ENCODE measurements at places on chromosomes 5 and 9.

- no peak for DNase-seq
These were observed 46.4 kb upstream of the EDIL3 start for GRCh38 chr5:84430863-84431663.

- no peak for DNase-seq
These were observed 11.0 kb downstream of the PRXL2C start for GRCh38 chr9:96644137-96644536.

DNA sequence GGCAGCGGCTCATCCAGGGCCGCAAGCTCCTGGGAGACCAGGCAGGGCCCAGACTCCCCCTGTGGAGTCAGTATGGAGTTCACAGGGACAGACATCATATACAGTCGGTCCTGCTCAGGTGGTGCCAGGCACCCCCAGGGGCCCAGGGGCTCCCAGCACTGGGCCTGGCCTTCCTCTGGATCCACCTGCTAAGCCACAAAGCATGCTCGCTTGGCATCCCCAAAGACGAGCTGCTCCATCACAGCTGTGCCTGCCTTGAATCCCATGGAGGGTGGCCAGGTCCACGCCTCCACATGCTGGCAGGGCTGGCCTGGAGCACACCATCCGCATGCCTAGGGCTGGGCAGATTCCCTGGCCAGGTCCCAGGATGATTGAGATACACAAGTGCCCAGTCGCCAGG is 4.6 kb downstream of the BICD2 start:
- no peak for DNase-seq

- DNase-seq = no peak
These were observed 30.4 kb downstream of the ELL2 start for GRCh38 chr5:95931079-95931833.

- no peak for DNase-seq
These were observed 107.9 kb downstream of the DCP2 start for GRCh38 chr5:113084402-113085083.

- no peak for DNase-seq
These were observed 151.9 kb downstream of the INSYN2B start for GRCh38 chr5:169828385-169828784.

GRCh38 chr9:107945493-107945892 is 455.9 kb upstream of the KLF4 start:
- DNase-seq = no peak

DNA sequence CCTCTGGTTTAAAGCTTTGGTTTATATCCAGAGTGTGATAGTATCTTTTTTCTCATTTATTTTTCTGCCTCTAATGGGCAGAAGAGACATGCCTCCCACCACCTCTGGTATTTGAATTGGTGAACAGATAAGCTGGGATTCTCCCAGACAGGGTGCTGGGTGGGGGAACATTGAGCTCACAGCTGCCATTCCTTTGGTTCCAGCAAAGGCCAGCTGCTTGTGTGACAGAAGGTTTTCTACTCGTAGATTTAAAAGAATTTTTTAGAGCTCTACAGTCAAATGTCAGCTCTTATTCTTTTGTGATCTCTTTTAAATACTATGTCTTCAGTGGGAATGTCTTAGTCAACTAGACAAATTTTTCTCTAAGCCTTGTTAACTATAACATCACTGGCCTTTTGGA is 54.7 kb upstream of the ADAMTS16 start:
- no peak for DNase-seq

DNA sequence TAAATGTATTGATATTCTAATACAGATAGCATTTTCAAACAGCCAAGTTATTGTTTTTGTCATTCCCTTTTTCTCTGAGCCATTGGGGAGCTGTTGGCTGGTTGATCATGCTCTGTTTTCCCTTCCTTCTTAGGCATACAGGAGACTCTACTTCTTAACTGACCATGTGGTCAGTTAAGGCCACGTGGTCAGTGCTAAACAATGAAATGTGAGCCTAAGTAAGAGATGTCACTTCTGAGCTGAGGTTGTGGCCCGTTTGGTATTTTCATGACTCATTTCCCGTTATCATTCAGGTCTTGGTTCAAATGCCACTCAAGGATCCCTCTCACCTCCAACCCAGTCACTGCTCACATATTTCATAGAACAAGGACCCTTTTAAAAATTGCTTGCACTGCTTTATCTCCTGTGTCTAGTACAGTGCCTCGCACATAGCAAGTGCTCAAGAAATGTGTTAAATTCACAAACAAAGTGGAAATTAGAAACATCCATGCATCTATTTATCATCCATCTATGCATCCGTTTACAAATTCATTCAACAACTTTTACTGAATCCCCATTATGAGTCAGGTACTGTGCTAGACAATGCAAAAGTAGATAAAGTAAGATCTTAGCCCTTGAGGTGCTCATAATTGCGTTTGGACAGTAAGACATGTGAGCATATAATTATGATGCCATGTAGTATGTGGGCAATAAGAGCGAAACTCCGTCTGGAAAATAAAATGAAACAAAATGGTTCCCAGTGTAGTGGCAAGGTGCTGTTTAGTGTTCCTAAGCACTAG is 50.7 kb downstream of the ARRDC3 start:
- DNase-seq = no peak

DNA sequence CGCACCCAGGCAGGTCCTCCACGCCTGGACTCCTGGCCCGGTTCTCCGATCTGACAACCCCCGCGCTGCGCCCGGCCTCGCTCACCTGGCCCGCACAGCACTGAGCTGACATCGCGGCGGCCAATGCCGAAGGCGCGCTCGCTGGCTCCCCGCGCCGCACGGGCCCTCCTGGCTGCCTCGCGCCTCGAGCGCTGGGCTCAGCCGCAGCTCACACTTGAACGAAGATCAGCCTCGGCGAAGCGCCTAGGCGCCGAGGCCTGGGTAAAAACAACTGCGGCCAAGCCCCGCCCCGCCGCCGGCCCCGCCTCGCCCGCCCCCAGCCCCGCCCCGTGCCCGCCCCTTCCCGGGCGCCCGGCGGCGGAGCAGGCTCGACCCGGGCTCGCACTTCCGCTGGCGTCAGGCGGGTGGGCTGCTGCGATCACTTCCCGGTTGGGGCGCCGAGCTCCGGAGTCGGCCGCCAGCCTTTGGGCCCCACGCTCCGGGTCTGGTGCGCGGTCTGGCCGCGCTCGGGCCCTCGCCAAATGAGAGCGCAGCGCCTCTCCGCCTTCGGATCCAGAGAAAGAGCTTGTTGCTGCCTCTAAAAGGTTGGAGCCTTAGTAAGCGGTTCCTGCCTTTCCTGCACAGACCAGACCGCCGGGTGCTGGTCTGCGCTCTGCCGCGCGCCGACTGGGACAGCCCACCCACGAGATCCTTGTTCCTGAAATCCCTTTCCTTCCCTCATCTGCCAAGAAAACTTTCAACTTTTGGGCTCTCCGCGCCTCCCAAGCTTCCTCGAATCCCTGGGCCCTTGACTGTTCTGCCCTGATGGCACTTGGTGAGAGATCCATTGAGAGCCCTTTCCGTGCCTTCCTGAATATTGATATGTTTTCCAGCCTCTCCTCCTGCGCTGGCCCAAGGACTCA is at the start of gene SERINC5:
Gene SERINC5, minus strand, starts transcription at position 238 of the 902 bp plus-strand sequence. Its CDS starts 126 bp downstream, at position 112.
- peak; percentile 83 for DNase-seq

DNA sequence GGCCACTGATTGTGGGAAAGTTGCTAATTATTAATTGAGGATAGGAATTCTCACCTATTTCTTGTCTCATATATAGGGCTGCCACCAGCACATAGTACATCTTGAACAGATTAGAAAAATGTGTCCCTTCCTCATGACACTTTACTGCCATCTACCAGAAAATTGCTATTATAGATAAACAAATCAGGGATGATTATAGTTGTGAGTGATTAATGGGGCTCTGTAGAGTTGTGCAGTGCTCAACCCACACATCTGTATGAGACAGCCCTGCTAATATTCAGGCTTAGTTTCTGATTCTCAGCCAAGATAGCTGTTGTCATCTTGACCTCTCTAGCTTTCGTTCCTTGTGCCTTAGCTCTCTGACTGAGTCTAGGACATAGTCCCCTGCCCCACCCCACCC is 373.3 kb downstream of the TLE4 start:
- no peak for DNase-seq

GRCh38 chr5:114148253-114148652 is 213.6 kb upstream of the KCNN2 start:
- DNase-seq = no peak

DNA sequence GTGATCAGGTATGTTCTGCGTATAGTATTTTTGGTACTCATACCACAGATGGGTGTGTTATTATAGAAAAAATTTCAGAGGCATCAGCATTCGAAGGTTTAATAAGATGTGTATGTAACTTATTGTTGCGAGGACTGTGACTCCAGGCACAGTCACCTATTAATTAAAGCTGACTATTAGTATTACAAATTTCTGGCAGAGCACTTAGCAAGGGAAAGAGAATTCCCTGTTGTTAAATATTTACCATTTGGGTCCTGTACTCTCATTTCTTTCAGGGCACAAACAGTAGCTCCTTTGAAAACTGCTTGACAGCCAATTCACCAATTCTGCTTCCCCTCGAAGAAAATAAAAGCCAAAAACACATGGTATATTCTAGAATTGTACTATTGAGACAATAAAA is 653.8 kb downstream of the ELAVL2 start:
- no peak for DNase-seq

GRCh38 chr5:178467568-178468195 is 122.5 kb downstream of the COL23A1 start:
- DNase-seq = no peak

DNA sequence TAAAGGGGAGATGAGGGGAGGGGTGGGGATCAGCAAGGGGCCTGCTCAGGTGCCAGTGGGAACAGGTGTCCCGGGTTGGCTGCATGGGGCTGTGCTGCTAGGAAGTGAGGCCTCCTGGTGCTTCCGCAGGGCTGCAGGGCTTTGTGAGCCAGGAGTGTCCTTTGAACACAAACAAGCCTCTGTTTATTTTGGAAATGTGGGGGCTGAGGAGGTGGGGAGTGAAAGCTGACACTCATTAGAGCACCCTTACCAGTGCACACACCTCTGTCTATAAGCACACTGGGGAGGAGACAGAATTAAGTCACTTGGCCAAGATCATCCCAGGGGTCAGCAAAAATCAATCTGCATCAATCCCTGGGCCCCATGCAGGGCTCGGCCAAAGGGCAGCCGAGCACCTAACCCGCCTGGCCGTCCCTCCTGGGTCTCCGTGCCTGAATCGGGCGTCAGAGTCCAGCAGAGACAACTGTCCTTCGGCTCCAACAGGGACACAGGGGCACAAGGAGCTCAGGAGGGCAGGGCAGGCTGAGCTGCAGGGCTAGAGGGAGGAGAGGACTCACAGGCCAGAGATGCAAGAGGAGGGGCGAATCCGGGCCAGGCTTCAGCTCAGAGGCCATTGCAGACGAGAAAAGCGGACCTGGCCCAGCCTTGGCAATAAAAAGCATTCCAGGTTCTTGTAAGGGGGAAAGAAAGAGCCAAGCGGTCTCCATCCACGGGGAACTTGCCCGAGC is 99.8 kb downstream of the VAV2 start:
- no peak for DNase-seq

- no peak for DNase-seq
These were observed 998 bp downstream of the SRP19 start for GRCh38 chr5:112862085-112862484.

GRCh38 chr9:137448602-137448962 is 7.4 kb upstream of the ENTPD8 start:
- DNase-seq = no peak

GRCh38 chr5:167804512-167805220 is 486.8 kb upstream of the WWC1 start:
- DNase-seq = no peak

DNA sequence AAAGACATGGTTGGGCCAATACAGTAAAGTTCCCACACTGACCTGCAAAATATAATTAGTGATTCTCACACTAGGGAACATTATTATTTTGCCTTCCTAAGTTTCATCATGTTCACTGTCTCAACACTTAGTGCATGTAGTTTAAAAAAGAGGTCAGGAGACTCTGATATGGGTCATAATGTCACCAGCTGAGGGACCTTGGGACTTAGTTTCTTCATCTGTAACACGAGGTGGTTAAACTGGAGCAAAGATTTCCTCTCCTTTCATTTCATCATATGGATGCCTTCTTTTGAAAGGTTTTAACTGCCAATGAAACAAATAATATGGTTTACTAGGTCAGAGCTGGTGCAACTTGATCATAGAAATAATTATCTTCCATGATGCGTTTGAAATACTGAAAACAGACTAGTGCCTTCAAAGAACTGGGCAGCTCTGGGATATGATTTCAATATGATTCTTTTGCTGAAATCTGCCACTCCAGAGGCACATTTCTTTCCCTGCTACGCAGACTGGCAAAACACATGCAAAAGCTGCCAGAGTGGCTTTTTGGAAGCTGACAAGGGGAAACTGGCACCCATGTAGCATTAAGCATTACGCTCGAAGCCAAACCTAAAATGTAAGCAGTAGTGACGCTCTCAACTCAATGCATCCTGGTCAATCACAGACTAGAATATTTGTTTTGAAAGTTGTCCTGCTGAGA is 20.8 kb downstream of the RETREG1 start:
- no peak for DNase-seq

DNA sequence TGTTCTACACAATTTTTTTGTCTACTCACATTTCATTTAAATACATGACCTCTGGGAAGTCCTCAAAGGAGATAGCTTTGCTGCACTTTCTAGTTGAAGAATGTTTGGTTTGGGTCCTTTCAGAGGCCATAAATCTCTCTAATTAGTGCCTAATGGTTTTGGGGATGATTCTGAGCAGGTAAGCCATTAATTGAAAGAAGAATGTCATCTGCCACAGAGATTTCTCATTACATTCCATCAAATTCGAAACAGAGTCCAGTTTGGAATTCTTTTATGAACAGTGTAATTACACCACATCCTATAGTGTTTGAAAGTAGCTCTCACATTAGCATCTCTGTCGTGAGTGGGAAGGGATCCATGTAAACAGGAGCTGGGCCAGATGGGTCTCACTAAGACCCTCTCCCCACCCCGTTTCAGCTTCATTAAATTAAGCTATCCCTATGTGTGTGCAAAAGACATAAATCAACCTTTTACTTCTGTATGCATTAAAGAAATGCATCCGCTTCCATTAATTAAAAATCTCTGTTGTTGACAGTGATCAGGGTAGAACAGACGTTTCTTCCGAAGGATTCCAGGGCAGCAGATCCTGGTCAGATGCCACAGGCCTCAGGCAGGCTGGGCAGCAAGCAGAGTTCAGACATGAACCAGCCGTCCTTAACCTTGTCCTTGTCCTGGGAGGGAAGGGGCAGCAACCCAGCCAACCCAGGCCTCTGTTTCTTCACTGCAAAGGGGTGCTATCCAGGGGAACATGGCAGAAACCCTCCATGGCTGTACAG is 99.8 kb upstream of the MAP1B start:
- no peak for DNase-seq

GRCh38 chr5:12704955-12705354 is 800.7 kb upstream of the CTNND2 start:
- no peak for DNase-seq

DNA sequence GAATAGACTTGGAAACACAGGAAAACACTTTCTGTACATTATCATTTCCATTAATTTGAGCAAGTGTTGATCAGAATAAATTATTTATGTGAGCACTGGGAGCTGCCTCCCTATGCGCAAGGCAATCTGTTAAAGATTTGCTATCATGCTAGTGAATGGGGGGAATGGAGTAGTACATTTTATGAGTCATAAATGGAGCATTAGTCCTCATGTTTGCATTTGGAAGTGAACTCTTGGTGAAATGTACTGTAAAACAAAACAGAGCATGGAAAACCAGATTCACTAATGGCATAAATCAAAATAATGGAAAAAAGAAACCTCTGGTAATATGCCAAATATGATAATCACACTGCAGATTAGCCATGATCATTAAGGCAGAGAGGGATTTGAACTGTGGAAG is 40.5 kb upstream of the TMC1 start:
- no peak for DNase-seq

Measured in effector CD4-positive, alpha-beta T cell (primary cell).